ENCODE measurements at places on chromosomes 1 and 21. TPM values are rescaled to one million over a fixed set of nuclear protein-coding genes. Genes with fewer than 3 reads are reported as not detected.

Gene PCBP3
- 13.2 TPM for total RNA-seq

Gene SPRR2E
- total RNA-seq: not detected

Gene FBXO2
- total RNA-seq: 2.1 TPM

Gene LSS
- total RNA-seq: 21.3 TPM

Gene UBE2Q1
- total RNA-seq: 101 TPM

Gene CLCA1
- not detected for total RNA-seq

Gene OR14K1
- not detected for total RNA-seq

Gene TMEM82
- total RNA-seq: not detected

DNA sequence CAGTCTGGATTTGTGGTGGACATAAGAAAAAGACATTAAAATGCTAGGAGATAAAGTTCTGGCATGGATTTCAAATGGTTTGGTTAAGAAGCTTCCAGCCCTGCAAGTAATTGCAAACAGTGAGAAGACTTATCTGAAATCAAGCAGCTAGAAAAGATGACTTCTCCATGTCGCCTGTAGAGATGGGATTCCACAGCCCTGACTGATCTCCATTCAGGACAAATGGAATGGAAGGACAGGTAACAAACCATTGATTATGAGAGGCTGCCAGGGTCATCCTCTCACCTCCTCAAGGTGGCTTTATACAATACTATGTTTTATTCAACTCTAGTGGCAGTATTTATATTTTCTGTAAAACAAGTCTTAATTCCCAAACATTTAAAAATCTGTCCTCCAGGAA lies 237.9 kb downstream of the HLX start:
- H3K27ac ChIP-seq: no peak overlapping the region
- H3K4me1 ChIP-seq: no peaks in the 10 kb centered on the region
- DNase-seq: no peak
- H3K4me3 ChIP-seq: no peak overlapping the region

- no peak overlapping the region for H3K27ac ChIP-seq
- no peak for DNase-seq
- H3K4me3 ChIP-seq: no peak overlapping the region
- peaks cover 16% of the 10 kb centered on the region for H3K27me3 ChIP-seq
These were observed 34.8 kb upstream of the TMPRSS2 start for GRCh38 chr21:41542727-41543126.

DNA sequence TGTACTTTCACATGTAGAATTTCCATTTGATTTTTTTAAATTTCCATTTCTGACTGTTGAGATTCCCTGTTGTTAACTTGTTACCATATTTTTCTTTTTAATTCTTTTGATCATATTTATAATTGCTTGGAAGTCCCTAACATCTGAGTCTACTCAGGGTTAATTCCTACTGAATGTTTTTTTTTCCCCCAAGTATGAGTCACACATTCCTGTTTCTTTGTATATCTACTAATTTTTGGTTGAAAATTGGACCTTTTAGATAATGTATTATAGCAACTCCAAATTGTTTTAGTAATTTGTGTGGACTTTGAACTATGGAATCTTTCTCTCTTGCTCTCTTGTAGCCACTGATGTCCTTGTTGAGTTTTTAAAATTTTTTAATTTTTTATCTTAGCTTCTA lies 54.6 kb downstream of the STXBP3 start:
- peaks cover 30% of the 10 kb centered on the region for H3K36me3 ChIP-seq
- no peak overlapping the region for H3K27ac ChIP-seq
- no peak overlapping the region for H3K4me3 ChIP-seq
- no peak for DNase-seq
- no peaks in the 10 kb centered on the region for H3K27me3 ChIP-seq

DNA sequence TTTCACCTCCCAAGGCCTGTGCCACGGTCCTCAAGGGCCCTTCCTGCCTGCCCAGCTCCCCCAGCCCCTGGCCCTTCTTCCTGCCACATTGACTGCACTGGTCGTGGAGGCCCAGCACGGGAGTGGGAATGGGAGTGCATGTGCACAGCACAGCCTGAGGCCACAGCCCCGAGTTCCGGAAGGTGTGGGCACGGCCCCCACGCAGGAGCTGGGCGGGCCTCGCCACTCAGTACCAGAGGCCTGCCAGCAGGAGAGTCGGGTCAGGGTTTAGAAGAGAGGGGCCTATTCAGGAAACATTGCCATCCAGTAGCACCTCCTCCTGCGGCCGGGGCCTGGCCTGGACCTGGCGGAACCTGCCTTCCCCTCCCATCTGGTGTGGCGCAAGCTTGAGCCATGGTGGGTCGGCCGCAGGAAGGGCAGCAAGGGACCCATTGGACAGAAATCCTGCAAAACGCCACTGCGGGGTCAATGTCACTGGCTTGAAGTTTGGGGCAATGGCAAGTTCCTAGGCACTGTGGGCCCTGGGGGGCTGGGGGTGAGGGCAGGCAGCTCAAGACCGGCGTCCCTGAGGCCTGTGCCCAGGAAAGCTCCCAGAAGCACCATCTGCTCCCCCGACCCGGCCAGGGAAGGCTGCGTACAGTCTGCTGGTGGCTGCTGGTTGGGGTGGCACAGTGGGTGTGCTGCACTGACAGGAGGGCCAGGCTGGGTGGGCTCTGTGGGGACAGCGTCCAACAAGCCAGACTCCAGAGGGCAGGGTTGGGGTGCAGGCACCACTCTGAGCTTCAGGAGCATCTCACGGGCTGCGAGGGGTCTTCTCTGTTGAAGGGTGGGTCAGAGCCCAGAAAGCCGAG lies 1.8 kb upstream of the TMEM52 start:
- H3K36me3 ChIP-seq: no peaks in the 10 kb centered on the region
- no peak overlapping the region for H3K4me3 ChIP-seq
- no peaks in the 10 kb centered on the region for H3K27me3 ChIP-seq
- DNase-seq: no peak
- H3K4me1 ChIP-seq: peaks cover 4% of the 10 kb centered on the region

DNA sequence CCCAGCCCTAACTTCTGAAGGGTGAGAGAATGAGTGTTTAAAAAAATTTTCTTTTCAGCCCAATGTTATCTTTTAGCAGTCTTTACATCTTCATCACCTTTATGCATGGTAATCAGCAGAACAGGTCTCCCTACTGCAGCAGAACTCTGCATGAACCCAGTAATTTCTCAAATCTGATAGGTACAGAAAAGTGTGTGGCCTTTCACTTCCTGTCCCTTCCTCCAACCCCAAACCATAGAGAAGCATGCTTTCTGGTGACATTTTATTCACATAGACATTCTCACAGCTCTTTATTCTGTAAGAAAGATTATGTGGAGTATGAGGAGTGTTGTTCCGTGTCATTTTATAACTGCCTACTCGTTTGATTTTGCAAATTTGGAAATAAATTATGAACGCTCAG lies 68.6 kb downstream of the RPAP2 start:
- H3K4me1 ChIP-seq: peaks cover 42% of the 10 kb centered on the region
- H3K27me3 ChIP-seq: no peaks in the 10 kb centered on the region
- H3K27ac ChIP-seq: no peak overlapping the region
- no peak overlapping the region for H3K4me3 ChIP-seq
- no peak for DNase-seq

DNA sequence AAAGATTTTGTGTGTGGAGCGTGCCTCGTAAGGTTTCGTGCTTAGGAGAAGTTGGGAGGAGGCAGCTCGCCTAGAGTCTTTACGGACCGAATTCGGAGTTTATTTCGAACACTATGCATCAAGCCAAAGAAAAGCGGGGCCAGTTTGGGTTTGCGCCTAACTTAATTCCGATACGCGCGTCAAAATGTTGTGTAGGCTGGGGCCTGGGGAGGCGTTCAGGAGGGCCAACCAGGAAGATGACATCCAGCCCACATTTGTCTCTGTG lies 6.4 kb downstream of the FOXD2 start:
- peak overlapping the region; percentile 36 for H3K4me3 ChIP-seq
- H3K27ac ChIP-seq: no peak overlapping the region
- DNase-seq: no peak
- peaks cover 18% of the 10 kb centered on the region for H3K4me1 ChIP-seq
- no peaks in the 10 kb centered on the region for H3K36me3 ChIP-seq
- H3K27me3 ChIP-seq: peaks cover 40% of the 10 kb centered on the region

GRCh38 chr1:230010603-230011332 lies 56.3 kb upstream of the GALNT2 start:
- H3K27ac ChIP-seq: no peak overlapping the region
- no peak for DNase-seq
- H3K27me3 ChIP-seq: no peaks in the 10 kb centered on the region
- H3K4me1 ChIP-seq: no peaks in the 10 kb centered on the region
- H3K36me3 ChIP-seq: no peaks in the 10 kb centered on the region
- no peak overlapping the region for H3K4me3 ChIP-seq

- H3K36me3 ChIP-seq: no peaks in the 10 kb centered on the region
- no peak for DNase-seq
- H3K4me1 ChIP-seq: no peaks in the 10 kb centered on the region
- peaks cover 6% of the 10 kb centered on the region for H3K27me3 ChIP-seq
These were observed 119.7 kb upstream of the ZNF648 start for GRCh38 chr1:182181167-182181572.

DNA sequence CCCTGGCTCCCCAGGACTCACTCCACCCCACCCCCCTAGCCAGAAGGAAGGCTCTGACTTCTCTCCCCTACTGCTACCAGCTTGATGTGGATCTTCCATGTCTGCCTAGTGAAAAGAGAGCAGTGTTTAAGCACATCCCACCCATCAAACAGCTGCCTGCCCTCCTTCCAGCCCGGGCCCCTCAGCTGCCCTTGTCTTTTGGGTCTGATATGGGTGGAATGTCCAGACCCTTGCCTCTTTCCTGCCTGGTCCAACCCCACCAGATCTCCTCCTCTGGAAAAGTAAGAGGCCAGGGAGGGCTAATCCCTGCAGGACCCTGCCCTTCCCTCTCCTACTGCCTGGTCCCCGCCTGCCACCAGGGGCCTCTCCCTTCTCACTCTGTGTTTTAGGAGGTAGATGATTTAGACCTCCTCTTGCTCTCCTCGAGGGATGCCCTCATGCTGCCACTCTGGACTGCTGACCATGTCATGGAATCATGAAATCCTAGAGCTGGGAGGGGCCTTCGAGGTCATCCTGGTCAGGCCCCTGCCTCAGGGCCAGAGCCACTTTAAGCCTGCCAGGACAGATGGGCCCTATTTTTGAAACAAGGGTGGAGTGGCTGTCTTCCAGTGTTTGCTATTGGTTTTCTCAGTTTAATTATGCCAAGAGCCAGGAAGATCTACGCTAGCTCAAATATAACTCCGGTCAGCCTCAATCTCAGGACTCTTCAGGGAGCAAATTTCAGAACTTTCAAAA lies 15.8 kb upstream of the HSPG2 start:
- no peaks in the 10 kb centered on the region for H3K27me3 ChIP-seq
- no peak for DNase-seq
- no peak overlapping the region for H3K4me3 ChIP-seq
- peaks cover 21% of the 10 kb centered on the region for H3K4me1 ChIP-seq

DNA sequence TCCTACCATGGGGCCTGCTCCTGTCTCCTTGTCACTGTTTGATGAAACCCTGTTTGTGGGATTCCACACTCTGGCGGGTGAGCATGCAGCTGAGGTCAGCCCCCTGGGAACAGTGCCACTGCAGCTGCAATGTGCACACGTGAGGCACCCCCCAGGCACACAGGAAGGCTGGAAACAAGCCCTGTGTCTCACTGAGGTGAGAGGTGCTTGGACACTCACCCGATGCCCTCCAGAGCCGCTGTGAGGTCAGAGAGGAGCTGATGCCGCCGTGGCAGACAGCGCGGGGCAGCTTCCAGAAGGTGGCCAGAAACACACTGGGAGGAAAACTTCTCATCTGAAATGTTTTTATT lies 49.7 kb downstream of the SLX9 start:
- no peaks in the 10 kb centered on the region for H3K4me1 ChIP-seq
- no peak for DNase-seq
- no peak overlapping the region for H3K27ac ChIP-seq
- H3K27me3 ChIP-seq: no peaks in the 10 kb centered on the region
- no peak overlapping the region for H3K4me3 ChIP-seq
- no peaks in the 10 kb centered on the region for H3K36me3 ChIP-seq

DNA sequence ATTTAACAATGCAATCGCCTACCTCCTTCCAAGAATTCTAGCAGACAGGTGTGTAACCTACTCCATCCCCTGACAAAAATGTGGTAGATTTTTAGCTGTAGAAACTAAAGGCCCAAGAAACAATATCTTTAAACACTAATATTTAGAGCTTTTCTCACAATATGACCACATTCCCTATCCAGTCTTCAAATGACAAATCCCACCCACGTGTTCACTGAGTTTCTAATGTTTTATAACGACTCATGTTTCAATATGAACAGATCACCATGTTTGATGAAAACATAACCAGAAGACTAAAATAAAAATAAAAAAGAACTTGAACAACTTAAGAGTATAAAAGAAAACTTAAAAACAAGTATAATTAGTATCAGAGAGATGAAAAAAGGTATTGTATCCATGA lies 24.6 kb downstream of the RSBN1 start:
- peaks cover 61% of the 10 kb centered on the region for H3K4me1 ChIP-seq
- DNase-seq: peak; percentile 12
- H3K36me3 ChIP-seq: peaks cover 23% of the 10 kb centered on the region
- H3K27ac ChIP-seq: peak overlapping the region; percentile 59

GRCh38 chr1:6141592-6141991 lies 38.5 kb downstream of the CHD5 start:
- no peaks in the 10 kb centered on the region for H3K36me3 ChIP-seq
- peak; percentile 75 for DNase-seq
- no peak overlapping the region for H3K27ac ChIP-seq
- no peaks in the 10 kb centered on the region for H3K4me1 ChIP-seq

DNA sequence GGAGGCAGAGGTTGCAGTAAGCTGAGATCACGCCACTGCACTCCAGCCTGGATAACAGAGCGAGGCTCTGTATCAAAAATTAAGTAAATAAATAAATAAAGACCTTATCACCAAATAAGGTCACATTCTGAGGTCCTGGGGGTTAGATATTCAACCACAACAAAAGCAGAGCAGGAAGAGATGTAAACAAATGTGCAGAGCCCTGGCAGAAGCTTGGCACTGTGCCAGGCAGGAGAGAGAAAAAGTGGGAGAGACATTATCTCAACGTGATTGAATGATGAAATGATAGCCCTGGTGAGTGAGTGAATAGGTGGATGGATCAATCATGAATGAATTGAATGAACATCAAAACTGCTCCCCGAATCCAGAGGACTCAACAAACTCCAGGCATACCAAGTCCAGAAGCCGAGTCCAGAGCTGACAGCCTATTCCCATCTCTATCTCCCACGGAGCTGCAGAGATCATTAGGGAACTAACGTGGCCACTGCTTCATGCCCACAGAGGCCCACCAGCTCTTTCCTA lies 150.7 kb downstream of the TOMM20 start:
- peaks cover 1% of the 10 kb centered on the region for H3K36me3 ChIP-seq
- DNase-seq: no peak
- peak overlapping the region; percentile 75 for H3K4me3 ChIP-seq
- H3K4me1 ChIP-seq: peaks cover 71% of the 10 kb centered on the region
- H3K27me3 ChIP-seq: no peaks in the 10 kb centered on the region
- peak overlapping the region; percentile 98 for H3K27ac ChIP-seq

GRCh38 chr1:10186331-10187025 lies 23.9 kb upstream of the KIF1B start:
- no peak for DNase-seq
- H3K27me3 ChIP-seq: no peaks in the 10 kb centered on the region
- no peaks in the 10 kb centered on the region for H3K36me3 ChIP-seq
